ENCODE measurements at places on chromosomes 5 and 9. TPM values are rescaled to one million over a fixed set of nuclear protein-coding genes. Genes with fewer than 3 reads are reported as not detected.

Gene TAL2
- total RNA-seq, result 0.52 TPM

GRCh38 chr5:93273176-93273575 is 307.8 kb downstream of the NR2F1-AS1 start:
- H3K4me1 ChIP-seq, result no peaks in the 10 kb centered on the region
- no peak overlapping the region for H3K27ac ChIP-seq
- DNase-seq, result no peak
- H3K4me3 ChIP-seq, result no peak overlapping the region
- H3K27me3 ChIP-seq, result no peaks in the 10 kb centered on the region
- no peaks in the 10 kb centered on the region for H3K36me3 ChIP-seq

DNA sequence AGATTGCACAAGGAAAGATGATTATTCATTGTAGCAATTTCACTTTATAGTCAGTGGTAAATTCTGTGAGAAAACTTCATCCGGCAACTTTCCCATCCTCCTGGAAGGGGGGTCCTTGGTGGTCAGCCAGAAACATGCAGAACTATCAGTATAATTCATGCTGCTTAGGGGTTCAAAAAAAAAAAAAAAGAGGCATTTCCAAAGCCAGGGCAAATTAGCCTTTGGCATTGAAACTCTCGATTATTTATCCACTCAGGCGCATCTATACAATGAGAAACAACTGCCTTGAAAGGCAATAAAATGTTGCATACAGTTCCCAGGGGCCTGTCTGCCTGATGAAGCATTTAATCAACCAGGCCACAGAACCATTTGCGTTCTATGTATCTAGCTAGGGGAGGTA is 263.3 kb downstream of the TMEM167A start:
- H3K4me3 ChIP-seq, result no peak overlapping the region
- no peak for DNase-seq
- H3K27ac ChIP-seq, result no peak overlapping the region
- H3K27me3 ChIP-seq, result no peaks in the 10 kb centered on the region
- no peaks in the 10 kb centered on the region for H3K36me3 ChIP-seq

DNA sequence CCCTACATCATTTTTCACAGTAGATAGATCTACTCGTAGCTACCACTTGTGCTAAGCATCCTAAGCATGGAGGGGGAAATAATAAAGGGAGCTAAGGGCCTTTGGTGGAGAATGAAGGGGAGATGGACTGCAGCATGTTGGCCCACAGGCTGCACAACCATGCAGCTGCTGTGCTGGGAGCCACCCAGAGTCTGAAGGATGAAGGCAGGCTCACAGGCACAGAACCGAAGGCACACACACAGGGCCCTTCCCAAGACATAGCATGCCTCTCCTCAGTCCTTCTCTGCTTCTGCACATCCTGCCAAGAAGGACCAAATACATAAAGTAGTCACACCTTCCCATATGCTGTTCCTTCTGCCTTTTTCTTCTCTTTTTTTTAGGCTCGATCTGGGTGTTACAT is 6.6 kb downstream of the FAM193B start:
- H3K36me3 ChIP-seq, result no peaks in the 10 kb centered on the region
- H3K27me3 ChIP-seq, result no peaks in the 10 kb centered on the region
- no peak overlapping the region for H3K27ac ChIP-seq
- no peak for DNase-seq
- H3K4me1 ChIP-seq, result peaks cover 6% of the 10 kb centered on the region

DNA sequence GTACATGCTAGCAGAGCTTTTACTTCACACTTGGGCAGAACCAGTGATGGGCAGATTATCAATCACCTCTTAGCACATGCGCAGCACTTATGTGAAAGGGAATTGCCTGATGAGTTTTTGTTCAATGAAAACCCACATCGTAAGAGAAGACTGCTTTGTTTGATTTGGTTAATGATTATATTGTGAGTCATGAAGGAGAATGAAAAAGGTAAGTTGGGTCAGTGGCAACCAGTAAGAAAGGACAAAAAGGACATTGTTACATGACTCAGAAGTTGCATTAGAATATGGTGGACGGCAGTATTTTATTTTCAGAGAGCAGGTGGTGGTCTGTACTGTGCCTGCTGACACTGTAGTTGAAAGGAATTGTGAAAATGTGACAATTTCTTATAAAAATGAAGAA is 127.4 kb downstream of the AOPEP start:
- no peak overlapping the region for H3K4me3 ChIP-seq
- no peaks in the 10 kb centered on the region for H3K4me1 ChIP-seq
- no peak overlapping the region for H3K27ac ChIP-seq
- no peak for DNase-seq
- H3K27me3 ChIP-seq, result peaks cover 3% of the 10 kb centered on the region

Gene ELOVL7
- 0.23 TPM for total RNA-seq

DNA sequence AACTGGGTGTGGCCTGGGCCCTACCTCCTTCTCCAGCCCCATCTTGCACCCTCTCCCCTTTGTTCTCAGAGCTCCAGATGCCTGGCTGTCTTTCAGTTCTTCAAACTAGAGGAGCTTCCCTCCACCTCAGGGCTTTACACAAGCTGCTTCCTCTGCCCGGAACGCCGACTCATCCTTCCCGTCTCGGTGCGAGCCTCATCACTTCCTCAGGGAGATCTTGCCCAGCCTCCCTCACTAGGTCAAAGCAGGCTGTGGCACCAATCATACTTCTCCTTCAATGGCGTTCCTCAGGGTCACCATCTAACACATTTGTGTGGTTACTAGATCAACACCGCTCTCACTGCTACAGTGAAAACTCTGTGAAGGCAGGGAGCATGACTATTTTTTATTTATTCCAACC is 56.2 kb upstream of the ZSWIM6 start:
- no peaks in the 10 kb centered on the region for H3K27me3 ChIP-seq
- H3K4me3 ChIP-seq, result no peak overlapping the region
- H3K36me3 ChIP-seq, result no peaks in the 10 kb centered on the region

DNA sequence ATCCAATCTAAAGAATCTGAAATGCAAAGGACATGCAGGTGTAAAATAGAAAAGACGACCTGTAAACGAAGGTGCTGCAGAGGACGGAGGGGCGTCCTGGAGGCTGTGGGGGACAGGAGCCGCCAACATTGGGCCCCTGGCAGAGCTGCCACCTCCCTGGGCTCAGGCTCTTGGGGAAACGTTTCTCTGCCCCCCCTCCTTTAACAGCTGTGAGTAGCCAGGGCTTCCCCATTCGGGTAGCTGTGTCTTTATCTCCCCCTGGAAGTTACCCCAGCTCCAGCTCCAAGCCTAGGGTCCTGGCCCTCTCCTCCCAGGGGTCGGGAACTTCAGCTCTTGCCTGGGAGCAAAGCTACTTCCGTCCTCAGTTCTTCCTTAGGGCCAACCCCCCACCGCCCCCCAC is 51.5 kb downstream of the PSD2 start:
- H3K27ac ChIP-seq, result no peak overlapping the region
- no peaks in the 10 kb centered on the region for H3K36me3 ChIP-seq
- H3K4me3 ChIP-seq, result no peak overlapping the region

- H3K4me3 ChIP-seq, result no peak overlapping the region
- peaks cover 3% of the 10 kb centered on the region for H3K4me1 ChIP-seq
- H3K27me3 ChIP-seq, result no peaks in the 10 kb centered on the region
- no peak for DNase-seq
- H3K27ac ChIP-seq, result no peak overlapping the region
These were observed 28.9 kb upstream of the GSN start for GRCh38 chr9:121239071-121239470.

DNA sequence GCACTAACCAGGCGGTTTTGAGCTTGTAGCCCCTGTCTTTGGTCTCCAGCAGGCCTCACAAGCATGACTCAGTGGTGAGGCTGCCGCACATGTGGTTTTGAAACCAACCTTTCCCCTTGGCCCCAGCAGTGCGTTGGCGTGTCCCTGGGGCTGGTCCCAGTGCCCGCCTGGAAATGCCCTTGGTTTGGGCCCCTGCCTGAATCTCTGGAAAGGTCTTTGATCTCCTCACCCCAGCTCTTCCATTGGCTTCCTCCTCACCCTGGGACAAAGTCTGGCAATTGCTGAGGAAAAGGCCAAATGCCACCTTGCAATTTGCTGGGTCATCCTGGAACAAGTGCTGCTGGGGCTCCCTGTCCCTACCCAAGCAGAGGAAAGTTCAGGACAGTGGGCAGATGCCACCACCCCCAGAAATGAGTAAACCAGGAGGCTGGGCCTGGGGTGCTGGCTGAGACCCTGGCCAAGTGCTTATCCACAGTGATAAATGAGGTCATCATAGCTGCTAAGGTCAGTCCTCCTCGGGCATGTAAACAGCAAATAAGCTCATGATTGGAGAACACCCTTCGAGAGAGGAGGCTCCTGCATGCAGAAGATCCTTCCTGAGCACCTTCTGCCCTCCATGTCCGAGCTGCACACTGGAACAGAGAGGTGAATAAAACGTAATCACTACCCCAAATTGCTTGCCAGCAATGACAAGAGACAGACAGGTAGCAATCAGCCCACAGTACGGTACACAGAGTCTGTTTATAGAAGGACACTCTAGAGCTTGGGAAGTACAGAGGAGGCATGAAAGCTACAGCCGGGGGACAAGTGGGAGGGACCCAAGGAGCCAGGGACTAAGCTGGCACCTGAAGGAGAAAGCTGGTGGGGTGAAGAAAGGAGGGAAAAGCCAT is 98.9 kb upstream of the CPEB4 start:
- H3K4me3 ChIP-seq, result no peak overlapping the region
- H3K27ac ChIP-seq, result no peak overlapping the region
- H3K4me1 ChIP-seq, result no peaks in the 10 kb centered on the region
- no peaks in the 10 kb centered on the region for H3K27me3 ChIP-seq

- H3K4me1 ChIP-seq, result no peaks in the 10 kb centered on the region
- H3K36me3 ChIP-seq, result no peaks in the 10 kb centered on the region
- DNase-seq, result no peak
- no peak overlapping the region for H3K4me3 ChIP-seq
- no peaks in the 10 kb centered on the region for H3K27me3 ChIP-seq
These were observed 1.7 kb upstream of the SLC34A1 start for GRCh38 chr5:177382423-177383029.

DNA sequence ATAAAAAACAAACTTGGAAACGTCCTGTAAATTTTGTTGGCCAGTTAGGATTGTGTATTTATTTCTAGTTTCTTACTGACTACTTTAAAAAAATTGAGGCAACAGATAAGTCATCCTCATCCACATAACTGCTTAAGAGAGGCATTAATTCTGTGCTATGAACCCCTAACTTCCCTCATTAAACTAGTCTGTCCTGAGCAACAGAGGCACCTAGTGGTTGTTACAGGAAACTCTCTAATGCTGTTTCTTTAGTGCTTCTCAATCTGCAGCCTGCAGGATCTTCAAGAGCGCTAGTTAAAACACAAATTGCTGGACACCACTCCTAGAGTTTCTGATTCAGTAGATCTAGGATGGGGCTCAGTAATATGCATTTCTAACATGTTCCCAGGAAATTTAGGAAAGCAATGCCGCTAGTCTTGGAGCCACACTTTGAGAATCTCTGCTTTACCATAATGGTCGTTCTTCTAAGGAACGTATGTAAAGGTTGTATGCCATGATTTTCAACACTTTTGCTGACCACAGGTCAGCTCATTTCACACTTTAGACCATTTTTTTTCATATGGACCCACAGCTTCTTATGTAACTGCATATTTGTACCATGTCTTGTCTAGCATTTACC is 410.1 kb upstream of the SMARCA2 start:
- H3K27me3 ChIP-seq, result no peaks in the 10 kb centered on the region
- no peak overlapping the region for H3K27ac ChIP-seq

Gene ENTR1
- total RNA-seq, result 25.6 TPM

GRCh38 chr5:157460921-157461792 is 1.1 kb downstream of the NIPAL4 start:
- no peaks in the 10 kb centered on the region for H3K27me3 ChIP-seq
- DNase-seq, result no peak
- no peak overlapping the region for H3K4me3 ChIP-seq
- no peaks in the 10 kb centered on the region for H3K36me3 ChIP-seq
- H3K4me1 ChIP-seq, result peaks cover 3% of the 10 kb centered on the region

Gene MRNIP
- 51.1 TPM for total RNA-seq

Gene CAPSL
- 1.1 TPM for total RNA-seq

- DNase-seq, result no peak
- H3K27me3 ChIP-seq, result no peaks in the 10 kb centered on the region
- H3K27ac ChIP-seq, result no peak overlapping the region
- H3K4me3 ChIP-seq, result no peak overlapping the region
- H3K4me1 ChIP-seq, result peaks cover 1% of the 10 kb centered on the region
These were observed 5.1 kb downstream of the BHMT2 start for GRCh38 chr5:79074641-79075040.

- H3K27me3 ChIP-seq, result no peaks in the 10 kb centered on the region
- no peak overlapping the region for H3K27ac ChIP-seq
- H3K4me1 ChIP-seq, result no peaks in the 10 kb centered on the region
- no peaks in the 10 kb centered on the region for H3K36me3 ChIP-seq
These were observed 23.4 kb downstream of the CDK20 start for GRCh38 chr9:87950765-87951488.

Data from ovary (tissue), 10 donors.